ENCODE measurements at places on chromosomes 5 and 9. TPM values are rescaled to one million over a fixed set of nuclear protein-coding genes. Genes with fewer than 3 reads are reported as not detected.

The LECT2 gene
- total RNA-seq = 25.0 TPM

The PGM5 gene
- 35.2 TPM for total RNA-seq

The SEMA5A gene
- 27.0 TPM for total RNA-seq

The PLPP7 gene
- not detected for total RNA-seq

DNA sequence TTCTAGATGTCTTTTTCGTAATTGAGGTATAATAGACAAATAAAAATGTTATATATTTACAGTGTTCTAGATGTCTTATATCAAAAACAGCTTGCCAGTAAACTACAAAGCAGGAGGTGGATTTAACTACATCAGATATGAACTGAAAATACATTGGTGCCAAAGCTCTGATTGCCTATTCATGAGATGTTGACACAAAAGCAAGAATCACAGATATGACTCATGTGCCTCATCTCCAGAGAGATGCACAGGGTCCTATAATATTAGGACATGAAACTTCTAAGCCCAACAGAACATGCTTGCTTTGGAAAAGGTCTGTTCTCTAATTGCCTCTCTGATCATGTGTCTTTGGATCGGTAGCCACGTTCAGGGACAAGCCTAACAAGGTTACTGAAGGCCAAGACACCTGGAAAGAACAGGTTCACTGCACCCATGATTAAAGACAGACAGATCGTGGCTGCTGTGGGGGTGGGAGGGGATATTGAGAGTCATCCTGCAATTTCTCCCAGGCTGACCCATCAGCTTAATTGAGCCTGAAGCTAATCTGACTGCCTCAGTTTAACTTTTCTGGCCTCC, 16.8 kb downstream of the ABCA1 start:
- H3K4me1 ChIP-seq = peaks cover 40% of the 10 kb centered on the region
- H3K36me3 ChIP-seq = no peaks in the 10 kb centered on the region
- H3K27ac ChIP-seq = peak overlapping the region; percentile 21
- no peak overlapping the region for H3K4me3 ChIP-seq
- H3K27me3 ChIP-seq = no peaks in the 10 kb centered on the region

- no peak overlapping the region for H3K4me3 ChIP-seq
- peak overlapping the region; percentile 34 for H3K27ac ChIP-seq
- peak; percentile 43 for DNase-seq
- no peaks in the 10 kb centered on the region for H3K27me3 ChIP-seq
Measured at GRCh38 chr5:55575815-55576583, 41.2 kb upstream of the PLPP1 start.

DNA sequence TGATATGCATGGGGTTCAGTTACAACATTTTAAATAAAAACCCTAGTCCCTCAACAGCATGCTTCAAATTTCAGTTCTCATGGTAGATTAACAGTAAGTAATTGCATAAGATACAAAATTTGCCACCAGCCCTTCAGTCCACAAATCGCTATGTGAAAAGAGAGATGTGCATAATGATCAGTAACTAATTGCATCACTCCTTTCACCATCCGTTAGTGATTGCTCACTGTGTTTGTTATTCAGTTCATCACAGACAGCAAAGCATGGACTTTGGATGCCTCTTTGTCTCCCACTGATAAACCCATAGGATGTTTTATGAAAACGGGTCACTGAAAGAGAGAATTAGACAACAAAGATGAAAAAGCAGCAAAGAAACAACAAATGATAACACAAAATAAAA, 103.2 kb downstream of the MCTP1 start:
- no peaks in the 10 kb centered on the region for H3K27me3 ChIP-seq
- H3K4me3 ChIP-seq = no peak overlapping the region
- H3K27ac ChIP-seq = no peak overlapping the region
- DNase-seq = no peak
- no peaks in the 10 kb centered on the region for H3K4me1 ChIP-seq

GRCh38 chr5:169094586-169095409, 206.1 kb downstream of the SLIT3 start:
- DNase-seq = no peak
- peaks cover 9% of the 10 kb centered on the region for H3K4me1 ChIP-seq
- H3K36me3 ChIP-seq = no peaks in the 10 kb centered on the region
- no peaks in the 10 kb centered on the region for H3K27me3 ChIP-seq
- no peak overlapping the region for H3K27ac ChIP-seq
- H3K4me3 ChIP-seq = no peak overlapping the region

DNA sequence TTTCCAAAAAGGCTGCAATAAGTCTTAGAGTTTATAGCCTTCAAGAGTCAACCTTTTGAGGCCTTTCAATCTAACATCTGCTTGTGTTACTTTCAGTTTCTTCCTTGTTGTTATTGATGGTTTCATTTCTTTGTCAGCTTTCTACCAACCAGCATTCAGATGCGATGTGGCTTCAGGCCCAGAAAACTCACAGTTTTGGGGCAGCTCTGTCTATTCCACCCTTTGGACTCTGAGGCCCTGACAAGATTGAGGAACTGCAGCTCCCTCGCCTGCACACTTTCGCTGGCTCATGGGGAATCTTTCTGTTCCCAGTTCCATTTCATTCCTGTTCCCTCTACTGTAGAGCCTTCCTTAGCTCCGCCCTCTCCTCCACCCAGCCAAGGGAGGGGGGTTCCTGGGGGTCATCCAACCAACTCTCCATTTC, 13.3 kb upstream of the WHRN start:
- no peaks in the 10 kb centered on the region for H3K36me3 ChIP-seq
- no peaks in the 10 kb centered on the region for H3K4me1 ChIP-seq
- H3K27ac ChIP-seq = no peak overlapping the region
- H3K4me3 ChIP-seq = no peak overlapping the region
- peaks cover 20% of the 10 kb centered on the region for H3K27me3 ChIP-seq

DNA sequence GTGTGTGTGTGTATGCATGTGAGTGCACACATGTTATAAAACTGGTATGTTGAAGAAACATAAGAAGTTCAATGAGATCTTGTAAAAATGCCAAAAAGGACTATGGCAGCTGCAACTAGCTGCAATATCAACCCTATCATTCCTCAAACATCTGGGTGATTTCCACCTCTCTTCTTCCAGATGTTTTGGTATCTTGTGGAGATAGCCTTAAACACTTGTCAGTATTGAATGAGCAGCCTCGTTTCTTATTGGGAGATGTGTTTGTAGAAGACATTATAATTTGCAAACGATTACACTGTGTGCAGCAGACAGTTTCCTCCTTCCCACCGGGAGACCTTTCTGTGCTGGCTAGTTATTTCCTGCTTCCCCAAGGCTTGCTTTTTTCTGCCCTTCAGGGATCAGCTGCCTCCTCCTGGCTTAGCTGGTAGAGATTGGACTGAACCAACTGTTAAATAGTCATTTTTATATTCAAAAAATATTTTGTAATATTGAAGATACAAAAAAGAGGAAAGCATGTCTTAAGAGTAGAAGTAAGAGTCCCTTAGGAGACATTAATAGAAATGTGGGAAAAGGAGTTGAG, 168.4 kb upstream of the MPDZ start:
- H3K36me3 ChIP-seq = no peaks in the 10 kb centered on the region
- no peaks in the 10 kb centered on the region for H3K4me1 ChIP-seq
- H3K27ac ChIP-seq = no peak overlapping the region
- no peak for DNase-seq
- no peaks in the 10 kb centered on the region for H3K27me3 ChIP-seq

DNA sequence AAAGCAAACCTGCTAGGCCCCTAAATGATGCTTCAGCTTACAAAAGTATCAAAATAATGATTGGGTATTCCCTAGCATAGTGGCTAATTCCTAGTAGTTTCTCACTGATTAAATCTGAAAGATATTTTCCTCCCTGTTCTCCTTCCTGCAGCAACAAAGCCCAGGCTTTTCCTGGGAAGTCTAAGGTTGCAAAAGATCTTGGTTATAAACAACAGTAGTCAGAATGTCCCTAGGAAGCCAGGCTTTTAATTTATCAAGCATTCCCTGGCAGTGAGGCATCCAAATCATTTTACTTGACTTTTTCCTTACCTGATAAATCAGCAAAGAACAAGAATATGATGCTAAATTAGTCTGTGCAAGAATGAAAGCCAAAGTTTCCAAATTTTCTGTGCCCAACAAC, 272.0 kb downstream of the PDE4D start:
- H3K36me3 ChIP-seq = no peaks in the 10 kb centered on the region
- no peaks in the 10 kb centered on the region for H3K27me3 ChIP-seq
- no peak overlapping the region for H3K27ac ChIP-seq
- peaks cover 5% of the 10 kb centered on the region for H3K4me1 ChIP-seq
- no peak overlapping the region for H3K4me3 ChIP-seq
